M059J (cell line): ENCODE measurements at places on chromosomes 4 and X. TPM values are rescaled to one million over a fixed set of nuclear protein-coding genes. Genes with fewer than 3 reads are reported as not detected.

The SMIM10L2A gene
- total RNA-seq: 0.07 TPM in 1 of 2 replicates, not detected in the other

The RELL1 gene
- 38.2 and 46.7 TPM in 2 replicates for total RNA-seq

The CXCR3 gene
- 0.30 TPM in 1 of 2 replicates, not detected in the other for total RNA-seq

GRCh38 chr4:189033801-189034347 lies 894.6 kb downstream of the TRIML1 start:
- no peak for DNase-seq

The HS3ST1 gene
- total RNA-seq: not detected in 2 replicates

- peak; percentile 5 for DNase-seq
These were observed 39.6 kb downstream of the NUDT11 start for GRCh38 chrX:51456814-51457213.

DNA sequence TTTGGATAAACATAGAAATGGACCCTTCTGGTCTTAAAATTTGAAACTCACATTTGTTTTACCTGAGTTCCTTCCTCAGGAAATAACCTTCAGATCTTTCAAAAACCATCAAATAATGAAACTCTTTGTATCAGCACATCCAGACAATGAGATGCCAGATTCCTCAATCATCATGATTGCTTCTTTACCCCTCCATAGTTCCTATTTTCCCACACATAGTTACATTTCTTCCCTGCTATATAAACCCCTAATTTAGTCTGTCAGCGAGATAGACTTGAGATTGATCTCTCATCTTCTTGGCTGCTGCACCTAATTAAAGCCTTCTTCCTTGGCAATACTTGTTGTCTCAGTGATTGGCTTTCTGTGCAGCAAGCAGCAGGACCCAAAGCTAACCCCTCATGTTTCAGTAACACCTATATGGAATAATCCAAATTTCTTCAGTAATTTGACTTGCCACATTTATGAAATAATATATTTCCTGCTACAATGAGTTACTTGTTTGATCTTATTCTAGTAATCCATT lies 83.9 kb upstream of the BANK1 start:
- DNase-seq: no peak

The AASDH gene
- total RNA-seq: 4.6 and 7.3 TPM in 2 replicates

- DNase-seq: no peak
These were observed 760.2 kb upstream of the AGA start for GRCh38 chr4:178202422-178202821.

- DNase-seq: no peak
These were observed 15.3 kb upstream of the ZBTB33 start for GRCh38 chrX:120235284-120235683.

- DNase-seq: no peak
These were observed 40.4 kb downstream of the MAGEB17 start for GRCh38 chrX:16207634-16208033.

GRCh38 chr4:54587107-54587891 lies 70.5 kb upstream of the KIT start:
- no peak for DNase-seq

DNA sequence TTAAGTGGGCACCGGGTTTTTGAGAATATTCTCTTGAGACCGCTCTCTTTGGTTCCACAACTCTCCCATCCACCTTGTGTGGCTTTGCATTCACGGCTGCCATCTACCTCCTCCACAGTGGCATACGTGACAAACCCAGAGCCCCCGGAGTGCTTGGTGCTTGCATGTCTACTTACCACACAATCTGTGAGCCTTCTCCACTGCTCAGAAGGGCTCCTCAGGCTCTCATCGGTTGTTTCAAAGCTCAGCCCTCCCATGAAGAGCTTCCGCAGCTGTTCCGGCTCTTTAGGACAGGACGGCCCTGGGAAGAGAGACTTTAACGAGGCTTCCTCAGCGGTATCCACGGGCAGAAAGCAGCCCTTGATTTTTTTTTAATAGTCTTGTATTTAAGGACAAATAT lies 167.6 kb upstream of the ANK2 start:
- DNase-seq: no peak

DNA sequence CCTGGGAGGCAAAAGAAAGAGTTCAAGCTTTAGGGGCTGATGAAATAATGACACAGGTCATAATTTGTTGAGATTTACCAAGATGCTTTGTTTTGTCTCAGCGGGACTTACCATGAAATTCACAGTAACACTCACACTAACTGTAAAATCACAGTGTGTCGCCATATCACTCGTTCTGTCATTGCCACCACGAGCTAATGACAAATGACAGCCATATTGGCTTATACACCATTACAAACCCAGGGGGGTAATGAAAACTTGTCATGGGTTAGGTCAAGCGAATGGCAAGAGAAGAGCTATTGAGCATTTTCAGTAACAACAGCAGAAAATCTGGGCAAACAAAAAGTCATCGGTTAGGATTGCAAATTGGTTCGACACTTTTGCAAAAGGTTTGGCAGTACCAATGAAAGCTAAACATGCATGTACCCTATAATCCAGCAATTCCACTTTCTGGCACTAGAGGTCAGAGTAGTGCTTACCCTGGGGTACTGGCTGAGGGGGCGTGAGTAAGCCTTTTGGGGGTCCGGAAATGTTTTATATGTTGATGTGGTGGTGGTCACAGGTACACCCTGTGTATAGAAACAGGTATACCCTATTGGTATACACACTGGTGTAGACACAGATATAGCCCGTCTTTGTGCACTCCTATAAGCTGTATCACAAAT lies 83.9 kb upstream of the RAI2 start:
- peak; percentile 5 for DNase-seq

The GAB3 gene
- 6.0 and 15.6 TPM in 2 replicates for total RNA-seq
